ENCODE measurements at places on chromosomes 5 and 9.
A peak's percentile ranks its signal among the peaks of the same experiment; 100 is the strongest.

DNA sequence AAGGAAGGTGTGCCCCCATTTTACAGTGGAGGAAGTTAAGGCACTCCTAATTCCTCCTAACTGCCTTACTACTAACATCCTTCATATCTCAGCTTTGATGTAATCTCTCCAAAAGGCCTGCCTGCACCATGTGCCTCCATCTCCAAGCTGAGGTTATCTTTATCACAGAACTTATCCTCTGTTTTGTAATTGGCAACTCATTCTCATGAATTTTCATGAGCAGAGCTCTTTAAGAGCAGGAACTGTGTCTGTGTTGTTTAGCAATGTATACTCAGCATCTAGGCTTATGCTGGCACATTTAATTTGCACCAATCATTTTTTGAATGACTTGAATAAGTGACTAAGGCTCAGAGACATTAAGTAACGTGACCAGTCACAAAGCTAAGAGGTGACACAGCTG is 147.9 kb upstream of the VLDLR start:
- DNase-seq = no peak

GRCh38 chr5:68714810-68715209 is 379.0 kb upstream of the SLC30A5 start:
- no peak for DNase-seq

DNA sequence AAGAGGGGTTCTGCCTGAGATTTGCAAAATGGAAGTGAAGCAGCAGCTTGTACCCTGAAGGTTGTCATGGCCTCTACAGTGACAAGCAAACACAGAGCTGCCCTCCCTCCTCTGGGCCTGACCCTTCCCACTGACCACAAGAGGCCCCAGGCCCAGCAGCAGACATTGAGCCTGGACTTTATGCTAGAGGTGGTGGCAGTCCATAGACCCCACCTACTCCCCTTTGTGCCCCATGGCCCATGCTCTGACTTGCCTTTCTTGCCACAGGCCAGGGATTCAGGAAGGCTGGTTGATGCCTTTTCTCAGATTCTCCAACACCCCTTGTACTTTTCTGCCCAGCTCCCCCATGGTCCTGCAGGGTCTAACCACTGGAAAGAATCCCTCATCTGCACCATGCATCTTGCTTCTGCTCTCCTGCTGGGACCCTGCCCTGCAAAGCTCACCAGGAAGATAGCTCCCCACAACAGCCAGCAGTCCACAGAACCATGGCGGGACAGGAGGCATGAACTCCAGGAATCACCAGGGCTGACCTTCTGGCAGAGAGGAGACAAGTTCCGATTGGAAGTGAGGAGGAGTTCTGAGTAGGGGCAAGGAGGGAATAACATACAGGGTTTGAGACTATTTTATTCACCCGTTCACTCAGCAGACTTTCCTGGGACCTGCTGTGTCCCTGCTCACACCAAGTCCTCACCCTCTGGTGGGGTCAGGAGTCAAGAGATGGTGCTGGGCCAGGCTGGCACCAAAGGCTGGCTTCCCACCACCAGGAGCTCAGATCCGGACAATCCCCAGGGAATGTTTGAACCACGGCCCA is 263.8 kb downstream of the SYK start:
- no peak for DNase-seq

GRCh38 chr9:124248960-124249359 is 8.8 kb upstream of the NEK6 start:
- DNase-seq = no peak

- DNase-seq = no peak
These were observed 60.1 kb downstream of the KCTD16 start for GRCh38 chr5:144230806-144231205.

DNA sequence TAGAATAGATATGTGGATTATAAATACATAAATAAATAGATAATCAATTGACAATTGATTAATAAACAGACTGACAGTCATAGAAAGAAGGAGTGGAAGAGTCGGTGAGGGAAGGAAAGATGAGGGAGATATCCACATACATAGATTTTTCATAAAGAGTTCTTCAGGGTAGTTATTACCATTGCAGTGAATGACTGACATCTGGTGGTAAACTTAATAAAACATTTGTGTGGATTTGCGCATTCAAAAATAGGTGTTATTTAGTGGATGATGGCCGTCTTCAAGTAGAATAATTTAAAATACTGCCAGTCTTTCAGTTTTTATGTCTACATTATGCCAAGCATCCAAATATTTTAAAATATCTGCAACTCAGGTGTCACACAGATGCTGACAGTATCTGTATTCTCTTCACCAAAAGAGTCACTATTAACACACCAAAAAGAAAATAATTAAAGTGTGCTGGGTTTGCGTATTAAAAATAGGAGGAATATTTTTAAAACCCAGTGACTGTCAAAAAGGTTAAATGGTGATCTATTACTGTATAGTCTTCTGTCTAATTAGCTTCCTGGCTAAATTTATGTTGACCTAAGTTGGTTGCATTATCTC is 78.8 kb downstream of the GIN1 start:
- DNase-seq = peak; percentile 41

- no peak for DNase-seq
These were observed 103.3 kb upstream of the BOD1 start for GRCh38 chr5:173719731-173720082.

GRCh38 chr9:94979904-94980507 is 253.5 kb downstream of the AOPEP start:
- DNase-seq = no peak

DNA sequence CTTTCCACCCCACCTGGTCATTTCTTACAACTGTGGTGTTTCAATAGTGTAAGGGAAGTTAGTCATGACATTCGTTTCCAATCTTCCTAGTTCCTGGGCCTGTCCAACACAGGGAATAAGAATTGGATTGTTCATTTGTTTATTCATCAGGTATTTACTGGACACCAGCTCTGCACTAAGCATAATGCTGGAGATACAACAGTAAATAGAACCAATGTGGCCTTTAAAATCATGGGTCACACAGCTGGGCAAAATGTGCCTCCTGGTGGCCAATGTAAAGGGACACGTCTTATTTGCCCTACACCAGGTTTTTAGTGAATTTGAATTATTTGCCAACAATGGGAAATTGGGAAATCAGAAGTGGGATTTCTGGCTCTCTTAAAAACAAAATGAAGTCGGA is 10.4 kb downstream of the ABLIM3 start:
- peak; percentile 63 for DNase-seq

DNA sequence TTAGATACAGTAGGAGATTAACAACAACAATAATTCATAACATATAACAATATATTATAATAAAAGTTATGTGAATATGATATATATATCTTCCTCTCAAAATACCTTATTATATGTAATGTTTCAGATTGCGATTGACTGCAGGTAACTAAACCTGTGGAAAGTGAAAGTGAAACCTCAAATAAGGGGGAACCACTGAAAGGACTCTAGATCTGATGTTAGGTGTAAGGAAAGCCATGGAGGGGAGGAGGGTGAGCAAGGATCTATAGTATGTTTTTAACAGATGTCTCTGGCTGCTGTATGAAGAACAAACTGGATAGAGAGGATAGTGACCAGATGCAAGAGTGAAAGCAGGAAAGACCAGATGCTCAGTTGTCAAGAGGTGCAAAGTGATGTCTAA is 5.8 kb upstream of the FSTL4 start:
- DNase-seq = no peak

- no peak for DNase-seq
These were observed 22.4 kb upstream of the LTC4S start for GRCh38 chr5:179771311-179771895.

- no peak for DNase-seq
These were observed 14.3 kb downstream of the BRD3OS start for GRCh38 chr9:134039386-134040175.

GRCh38 chr5:159906943-159907342 is 9.3 kb upstream of the ADRA1B start:
- DNase-seq = no peak

GRCh38 chr5:165920655-165921054 is 2370.8 kb upstream of the WWC1 start:
- no peak for DNase-seq

GRCh38 chr5:9670371-9670770 is 40.2 kb upstream of the TAS2R1 start:
- no peak for DNase-seq

DNA sequence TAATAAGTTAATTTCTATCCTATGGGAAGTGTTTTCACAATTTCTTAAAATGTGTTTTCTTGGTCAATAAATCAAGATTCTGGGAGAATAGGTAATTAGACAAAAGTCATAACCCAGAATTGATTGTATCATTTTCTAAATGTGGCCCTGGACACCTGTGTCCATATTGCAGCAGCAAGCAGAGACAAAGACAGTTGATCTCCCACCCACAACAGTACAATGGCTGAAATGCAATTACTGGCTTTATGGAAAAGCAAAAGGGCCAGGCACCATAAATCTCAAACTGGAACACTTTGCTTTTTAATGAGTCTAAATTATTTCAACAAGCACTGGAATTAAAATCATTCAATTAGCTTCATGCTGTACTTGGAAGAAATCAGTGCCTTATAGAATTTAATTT is 157.2 kb downstream of the ESM1 start:
- DNase-seq = no peak

- DNase-seq = no peak
These were observed 151.4 kb upstream of the FSTL4 start for GRCh38 chr5:133763744-133764143.

- no peak for DNase-seq
These were observed 123.5 kb downstream of the SLC24A2 start for GRCh38 chr9:19665146-19665863.

DNA sequence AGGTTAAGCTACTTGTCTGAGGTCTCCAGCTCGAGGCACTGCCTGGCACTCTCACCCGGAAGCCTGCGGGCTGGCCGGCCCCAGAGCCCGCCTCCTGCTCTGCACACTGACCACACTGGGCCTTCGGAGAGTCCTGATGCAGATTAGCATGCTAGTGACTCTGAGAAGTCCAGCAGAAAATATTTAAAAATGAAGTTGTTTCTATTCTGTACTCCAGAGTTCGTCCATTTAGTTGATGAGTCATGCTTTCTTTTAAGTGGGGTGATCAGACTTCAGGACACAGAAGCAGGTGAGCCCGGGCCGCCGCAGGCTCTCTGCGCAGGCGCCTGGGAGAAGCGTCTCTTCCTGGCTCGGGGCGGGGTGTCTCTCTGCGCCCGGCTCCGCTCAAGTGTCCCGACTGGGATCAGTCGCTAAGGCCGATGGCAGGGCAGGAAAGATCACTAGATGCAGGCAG is 32.5 kb downstream of the FAM240B start:
- DNase-seq = no peak

GRCh38 chr5:67998709-67999261 is 216.8 kb upstream of the PIK3R1 start:
- DNase-seq = peak; percentile 81

- DNase-seq = no peak
These were observed 27.6 kb downstream of the IRX4 start for GRCh38 chr5:1855075-1855474.

- peak; percentile 7 for DNase-seq
These were observed 108.4 kb downstream of the GHR start for GRCh38 chr5:42531611-42532010.

DNA sequence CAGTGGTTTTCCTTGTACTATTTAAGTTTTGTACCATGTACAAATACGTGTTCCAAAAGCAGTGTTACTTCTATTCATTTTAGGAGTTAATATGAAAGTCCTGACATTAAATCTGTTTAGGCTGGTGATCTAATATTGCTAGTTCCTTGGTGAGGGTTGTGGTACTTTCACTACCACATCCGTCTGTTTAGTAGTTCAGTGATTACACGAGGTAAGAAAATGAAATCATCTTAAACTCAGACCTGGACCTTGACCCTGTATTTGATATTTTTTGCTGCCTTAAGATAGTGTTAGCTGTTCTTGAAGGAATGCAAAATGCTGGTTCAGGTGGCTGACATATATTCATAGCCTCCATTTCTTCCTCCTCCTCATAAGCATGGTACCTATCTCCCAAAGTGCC is 50.3 kb downstream of the MTAP start:
- no peak for DNase-seq

GRCh38 chr5:61267116-61267515 is 64.9 kb upstream of the ZSWIM6 start:
- DNase-seq = no peak

- no peak for DNase-seq
These were observed 194.1 kb downstream of the CACNA1B start for GRCh38 chr9:138071731-138072130.

DNA sequence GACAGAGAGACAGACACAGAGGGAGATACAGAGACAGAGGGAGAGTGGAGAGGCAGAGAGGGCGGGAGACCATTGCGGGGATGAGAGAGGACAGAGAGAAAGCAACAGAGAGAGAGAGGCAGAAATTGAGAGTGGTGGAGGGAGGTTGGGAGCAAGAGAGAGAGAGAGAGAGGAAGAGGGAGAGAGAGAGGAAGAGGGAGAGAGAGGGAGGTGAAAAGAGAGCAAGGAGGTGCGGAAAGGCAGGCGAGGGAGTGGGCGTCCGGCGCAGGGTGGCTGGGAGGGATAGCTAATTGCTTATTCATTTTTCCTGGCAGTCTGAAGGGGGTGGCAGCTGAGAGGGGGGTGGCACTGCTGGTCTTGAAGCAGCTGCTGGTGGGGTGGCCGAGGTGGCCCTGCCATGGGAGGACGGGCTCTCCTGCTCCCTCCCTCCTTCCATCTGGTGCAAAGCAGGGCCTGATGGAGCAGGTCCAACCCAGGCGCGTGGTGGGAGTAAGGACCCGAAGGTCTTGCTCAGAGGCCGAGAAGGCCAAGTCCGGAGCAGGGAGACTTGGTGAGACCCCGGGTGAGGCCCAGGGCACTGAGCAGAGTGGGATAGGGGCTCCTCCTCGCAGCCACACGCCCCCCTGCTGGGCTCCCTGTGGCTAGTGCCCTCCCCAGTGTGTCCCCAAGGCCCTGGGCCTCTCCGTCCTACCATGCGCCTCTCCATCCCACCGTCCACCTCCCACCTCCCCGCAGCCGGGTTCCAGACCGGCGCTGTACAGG is 25.3 kb upstream of the RNU6ATAC start:
- DNase-seq = no peak

GRCh38 chr5:37966871-37967270 is 127.0 kb upstream of the GDNF start:
- no peak for DNase-seq

- peak; percentile 71 for DNase-seq
These were observed 213.7 kb downstream of the NXNL2 start for GRCh38 chr9:88748566-88749261.

DNA sequence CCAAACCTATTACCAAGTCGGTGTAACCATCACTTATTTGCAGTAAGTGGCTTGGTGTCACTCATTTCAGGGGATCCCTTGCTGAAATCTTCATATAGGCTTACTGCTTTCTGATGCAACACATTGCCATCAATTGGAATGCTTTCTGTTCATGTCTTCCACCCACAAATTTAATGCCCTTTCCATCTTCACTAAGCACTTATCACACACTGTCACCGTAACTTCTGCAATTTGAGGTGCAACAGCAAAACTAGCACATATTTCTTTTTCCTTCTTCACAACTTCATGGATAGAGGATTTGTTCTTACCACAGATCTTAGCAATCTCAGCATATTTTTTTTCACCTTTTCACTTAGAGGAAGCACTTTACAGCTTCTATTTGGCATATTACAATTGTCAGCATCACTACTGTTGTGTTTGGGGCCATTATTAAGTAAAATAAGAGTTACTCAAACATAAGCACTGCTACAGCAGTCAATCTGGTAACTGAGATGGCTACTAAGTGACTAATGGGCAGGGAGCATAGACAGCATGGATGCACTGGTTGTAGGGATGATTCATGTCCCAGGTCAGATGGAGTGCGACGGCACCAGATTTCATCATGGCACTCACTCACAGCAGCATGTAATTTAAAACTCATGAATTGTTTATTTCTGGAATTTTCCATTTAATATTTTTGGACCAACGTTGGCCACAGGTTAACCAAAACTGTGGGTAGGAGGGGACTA is 70.1 kb downstream of the PIP5K1B start:
- DNase-seq = peak; percentile 59
